Memory B cell (primary cell): ENCODE measurements at places on chromosomes 1 and 21.

- H3K27ac ChIP-seq, result no peak overlapping the region
- no peaks in the 10 kb centered on the region for H3K27me3 ChIP-seq
- H3K4me3 ChIP-seq, result no peak overlapping the region
- no peaks in the 10 kb centered on the region for H3K4me1 ChIP-seq
- no peak for DNase-seq
These were observed 281.9 kb upstream of the ADAMTS5 start for GRCh38 chr21:27248814-27249213.

DNA sequence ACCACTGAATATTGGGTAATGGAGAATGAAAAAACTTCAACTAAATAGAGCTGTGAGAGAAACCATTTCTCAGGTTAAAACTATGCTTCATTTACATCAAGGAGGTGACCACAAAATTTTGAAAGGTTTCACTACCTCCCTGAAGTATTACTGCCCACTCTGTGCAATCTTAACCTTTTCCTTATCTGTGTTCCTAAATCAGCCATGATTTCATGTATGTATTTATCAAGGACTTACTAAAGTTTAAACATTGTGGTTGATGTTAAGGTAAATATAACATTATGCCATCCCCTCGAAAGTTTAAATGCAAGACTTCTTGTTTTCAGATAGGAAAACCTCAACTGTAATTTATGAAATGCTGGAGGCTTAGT lies 84.4 kb downstream of the CLEC20A start:
- no peak overlapping the region for H3K4me3 ChIP-seq
- H3K4me1 ChIP-seq, result peaks cover 10% of the 10 kb centered on the region
- H3K27me3 ChIP-seq, result peaks cover 8% of the 10 kb centered on the region
- H3K36me3 ChIP-seq, result peaks cover 4% of the 10 kb centered on the region

- peaks cover 14% of the 10 kb centered on the region for H3K27me3 ChIP-seq
- H3K4me1 ChIP-seq, result peaks cover 8% of the 10 kb centered on the region
- H3K36me3 ChIP-seq, result no peaks in the 10 kb centered on the region
- H3K4me3 ChIP-seq, result peak overlapping the region; percentile 79
These were observed 1.5 kb downstream of the STUM start for GRCh38 chr1:226549937-226550671.

- no peak overlapping the region for H3K27ac ChIP-seq
- DNase-seq, result no peak
- H3K4me3 ChIP-seq, result no peak overlapping the region
- no peaks in the 10 kb centered on the region for H3K27me3 ChIP-seq
- peaks cover 43% of the 10 kb centered on the region for H3K4me1 ChIP-seq
These were observed 89.3 kb downstream of the ITPKB start for GRCh38 chr1:226649780-226650179.

DNA sequence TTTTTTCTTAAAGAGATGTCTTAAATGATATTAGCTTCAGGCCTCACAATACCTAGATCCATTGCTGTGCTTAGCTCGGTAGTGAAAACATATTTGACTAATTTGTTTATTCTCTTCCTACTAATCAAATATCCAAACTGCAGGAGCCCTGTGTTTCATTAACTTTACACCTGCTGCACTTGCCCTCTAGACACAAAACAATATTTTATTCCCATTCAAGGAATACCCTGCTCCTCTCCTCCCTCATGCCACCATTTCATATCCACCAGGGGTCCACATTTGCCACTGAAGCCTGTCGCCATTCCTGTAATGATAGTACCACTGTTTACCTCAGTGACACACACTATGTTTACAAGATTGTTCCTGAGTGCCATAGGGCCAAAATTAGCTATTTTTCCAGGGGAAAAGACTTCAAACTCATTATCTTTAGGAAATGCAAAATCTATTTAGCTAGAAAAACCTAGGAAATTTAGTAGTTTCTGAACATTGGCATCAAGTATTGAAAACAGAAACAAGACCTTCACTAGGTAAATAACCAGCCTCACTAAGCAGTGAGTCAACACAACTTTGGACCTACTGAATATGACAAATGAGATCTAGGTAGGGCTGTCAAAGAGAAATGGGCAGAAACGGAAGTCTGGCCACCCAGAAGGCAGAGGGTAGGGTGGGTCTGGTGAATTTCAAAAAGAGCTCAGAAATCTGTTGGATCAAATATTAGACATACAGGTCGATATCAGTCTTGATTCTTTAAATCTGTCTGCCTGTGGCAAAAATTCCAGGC lies 134.6 kb upstream of the KCNK1 start:
- H3K4me3 ChIP-seq, result no peak overlapping the region
- no peaks in the 10 kb centered on the region for H3K36me3 ChIP-seq

- DNase-seq, result peak; percentile 22
- H3K36me3 ChIP-seq, result no peaks in the 10 kb centered on the region
- H3K27ac ChIP-seq, result no peak overlapping the region
- no peaks in the 10 kb centered on the region for H3K4me1 ChIP-seq
These were observed 19.0 kb upstream of the L1TD1 start for GRCh38 chr1:62175568-62176179.

DNA sequence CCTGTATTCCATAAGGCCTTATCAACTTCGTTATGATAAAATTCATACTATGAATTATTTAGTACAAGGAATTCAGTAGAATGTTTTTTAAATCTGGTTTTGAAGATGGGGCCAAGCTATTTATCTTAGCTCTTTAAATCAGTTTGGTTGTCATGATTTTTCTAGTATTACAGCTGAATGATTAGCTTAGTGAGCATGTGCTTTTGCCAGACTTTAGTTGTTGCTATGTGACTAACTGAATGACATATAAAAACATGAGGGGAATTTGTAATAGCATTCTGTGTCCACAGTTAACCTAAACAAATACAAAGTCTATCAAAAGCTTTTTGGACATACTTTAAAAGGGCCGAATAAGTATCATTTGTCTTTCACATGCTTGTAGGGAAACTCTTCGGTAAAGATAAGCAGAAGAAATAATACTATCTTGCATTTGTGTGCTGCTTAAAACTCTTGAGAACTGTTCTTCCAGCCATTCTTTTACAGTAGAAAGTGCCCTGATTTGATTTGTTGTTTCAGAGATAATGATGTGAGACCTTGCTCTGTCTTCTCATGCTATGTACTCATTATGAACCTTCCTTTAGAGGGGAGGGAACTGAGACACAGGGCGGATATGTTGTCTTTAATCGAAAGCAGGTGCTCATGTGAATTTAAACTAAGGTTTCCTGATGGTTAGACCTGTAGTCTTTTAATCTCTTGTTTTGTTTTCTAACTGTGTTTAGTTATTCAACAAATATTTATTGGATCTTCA lies 18.8 kb downstream of the NEK7 start:
- peaks cover 54% of the 10 kb centered on the region for H3K4me1 ChIP-seq
- peak overlapping the region; percentile 18 for H3K27ac ChIP-seq
- H3K27me3 ChIP-seq, result no peaks in the 10 kb centered on the region
- H3K36me3 ChIP-seq, result peaks cover 2% of the 10 kb centered on the region
- H3K4me3 ChIP-seq, result no peak overlapping the region

GRCh38 chr1:64590316-64590715 lies 120.4 kb downstream of the CACHD1 start:
- peaks cover 1% of the 10 kb centered on the region for H3K27me3 ChIP-seq
- no peaks in the 10 kb centered on the region for H3K4me1 ChIP-seq
- H3K36me3 ChIP-seq, result no peaks in the 10 kb centered on the region
- no peak overlapping the region for H3K4me3 ChIP-seq

GRCh38 chr1:205301205-205301821 lies 20.2 kb downstream of the NUAK2 start:
- H3K4me1 ChIP-seq, result peaks cover 40% of the 10 kb centered on the region
- no peaks in the 10 kb centered on the region for H3K27me3 ChIP-seq
- no peak for DNase-seq
- H3K36me3 ChIP-seq, result peaks cover 21% of the 10 kb centered on the region
- peak overlapping the region; percentile 86 for H3K27ac ChIP-seq

GRCh38 chr1:152869808-152870419 lies 8.2 kb upstream of the SMCP start:
- DNase-seq, result peak; percentile 40
- no peak overlapping the region for H3K27ac ChIP-seq

GRCh38 chr21:38342739-38343138 lies 85.9 kb downstream of the KCNJ15 start:
- DNase-seq, result no peak
- H3K4me1 ChIP-seq, result no peaks in the 10 kb centered on the region
- H3K4me3 ChIP-seq, result no peak overlapping the region
- no peaks in the 10 kb centered on the region for H3K36me3 ChIP-seq

GRCh38 chr1:245687636-245688535 lies 533.1 kb downstream of the KIF26B start:
- DNase-seq, result no peak
- no peak overlapping the region for H3K27ac ChIP-seq
- peaks cover 6% of the 10 kb centered on the region for H3K27me3 ChIP-seq
- no peaks in the 10 kb centered on the region for H3K36me3 ChIP-seq
- peak overlapping the region; percentile 24 for H3K4me3 ChIP-seq

DNA sequence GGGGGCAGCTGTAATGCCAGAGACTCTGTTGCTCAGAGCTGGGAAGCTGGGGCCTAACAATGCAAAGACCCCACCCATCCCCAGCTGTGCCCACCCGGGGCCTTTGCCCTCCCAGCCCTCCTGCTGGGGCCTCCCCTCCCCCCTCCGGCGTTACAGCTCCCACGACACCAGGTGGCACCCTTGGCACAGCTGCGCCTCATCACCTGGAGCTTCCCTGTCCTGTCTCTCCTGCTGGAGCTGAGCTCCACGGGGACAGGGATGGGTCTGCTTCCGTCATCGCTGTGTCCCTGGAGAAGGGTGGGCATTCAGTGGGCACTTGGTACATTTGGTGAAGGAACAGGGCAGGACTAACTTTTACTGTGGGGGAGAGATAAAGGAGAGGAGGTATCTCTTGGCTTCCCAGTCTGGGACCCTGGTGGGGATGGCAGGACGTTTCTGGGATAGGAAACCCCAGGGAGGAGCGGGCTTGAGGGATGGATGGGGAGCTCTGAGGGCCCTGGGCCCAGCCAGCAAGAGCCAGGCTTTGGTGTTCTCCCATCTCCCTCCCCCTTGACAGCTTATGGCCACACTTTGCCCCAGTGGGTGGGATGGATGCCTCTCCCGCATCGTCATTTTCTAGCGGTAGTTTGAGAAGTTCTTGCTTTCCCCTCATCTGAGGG lies 453.2 kb downstream of the PTPRU start:
- no peak overlapping the region for H3K27ac ChIP-seq
- H3K36me3 ChIP-seq, result no peaks in the 10 kb centered on the region
- H3K4me1 ChIP-seq, result peaks cover 8% of the 10 kb centered on the region
- no peak overlapping the region for H3K4me3 ChIP-seq
- peaks cover 8% of the 10 kb centered on the region for H3K27me3 ChIP-seq

DNA sequence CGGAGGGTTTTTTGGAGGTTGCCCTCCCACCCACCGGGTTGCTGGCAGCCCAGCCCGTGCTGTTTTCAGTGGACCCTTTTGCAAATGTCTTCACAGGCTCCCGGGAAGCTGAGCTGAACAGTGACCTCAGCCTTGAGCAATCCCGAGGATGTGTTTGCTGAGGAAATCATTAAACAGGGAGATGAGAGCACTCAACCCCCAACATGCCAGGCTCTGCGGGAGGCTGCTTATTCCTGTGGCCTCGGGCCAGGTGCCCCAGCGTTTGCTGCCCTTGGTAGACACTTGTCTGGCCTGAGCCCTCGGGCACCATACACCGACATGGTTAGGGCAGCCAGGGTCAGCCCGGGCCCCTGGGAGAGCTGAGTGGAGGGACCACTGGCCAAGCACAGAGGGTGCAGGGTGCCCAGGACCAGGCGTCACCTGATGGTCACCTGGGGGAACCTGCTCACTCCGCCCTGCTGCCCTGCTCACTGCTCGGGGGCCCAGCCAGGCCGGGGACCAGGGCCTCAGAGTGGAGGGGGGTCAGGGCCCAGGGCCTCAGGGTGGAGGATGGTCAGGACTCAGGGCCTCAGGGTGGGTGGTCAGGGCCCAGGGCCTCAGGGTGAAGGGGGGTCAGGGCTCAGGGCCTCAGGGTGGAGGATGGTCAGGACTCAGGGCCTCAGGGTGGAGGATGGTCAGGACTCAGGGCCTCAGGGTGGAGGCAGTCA lies 42.5 kb upstream of the POFUT2 start:
- peaks cover 18% of the 10 kb centered on the region for H3K27me3 ChIP-seq
- peaks cover 11% of the 10 kb centered on the region for H3K4me1 ChIP-seq
- DNase-seq, result no peak
- H3K36me3 ChIP-seq, result no peaks in the 10 kb centered on the region

GRCh38 chr1:2050461-2050792 lies 216 bp downstream of the PRKCZ start:
- H3K4me3 ChIP-seq, result peak overlapping the region; percentile 74
- no peak overlapping the region for H3K27ac ChIP-seq
- peaks cover 11% of the 10 kb centered on the region for H3K27me3 ChIP-seq
- DNase-seq, result no peak
- H3K36me3 ChIP-seq, result no peaks in the 10 kb centered on the region
- peaks cover 24% of the 10 kb centered on the region for H3K4me1 ChIP-seq

DNA sequence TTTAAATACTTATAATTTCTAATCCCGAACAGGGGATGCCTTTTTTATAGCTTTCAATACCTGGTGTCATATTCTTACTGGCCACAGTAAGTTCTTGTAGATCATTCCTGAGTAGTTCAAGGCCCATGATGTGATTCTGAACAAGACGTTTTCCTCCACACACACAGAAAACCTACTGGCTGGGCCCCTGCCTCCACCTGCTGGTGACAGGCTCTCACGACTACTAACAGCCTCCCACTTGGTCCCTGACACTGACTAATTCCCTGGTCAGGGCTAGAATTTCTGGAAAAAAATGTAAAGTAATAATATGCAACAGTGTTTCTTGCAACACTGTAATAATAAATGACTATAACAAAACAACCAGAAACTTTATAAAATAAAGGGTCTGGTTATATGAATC lies 50.4 kb upstream of the RIPK4 start:
- H3K27ac ChIP-seq, result no peak overlapping the region
- DNase-seq, result peak; percentile 36
- H3K4me3 ChIP-seq, result no peak overlapping the region
- peaks cover 16% of the 10 kb centered on the region for H3K36me3 ChIP-seq
- H3K4me1 ChIP-seq, result peaks cover 8% of the 10 kb centered on the region
- no peaks in the 10 kb centered on the region for H3K27me3 ChIP-seq

GRCh38 chr1:115295904-115296696 lies 41.9 kb downstream of the NGF start:
- no peak overlapping the region for H3K4me3 ChIP-seq
- peaks cover 8% of the 10 kb centered on the region for H3K27me3 ChIP-seq
- no peaks in the 10 kb centered on the region for H3K36me3 ChIP-seq

DNA sequence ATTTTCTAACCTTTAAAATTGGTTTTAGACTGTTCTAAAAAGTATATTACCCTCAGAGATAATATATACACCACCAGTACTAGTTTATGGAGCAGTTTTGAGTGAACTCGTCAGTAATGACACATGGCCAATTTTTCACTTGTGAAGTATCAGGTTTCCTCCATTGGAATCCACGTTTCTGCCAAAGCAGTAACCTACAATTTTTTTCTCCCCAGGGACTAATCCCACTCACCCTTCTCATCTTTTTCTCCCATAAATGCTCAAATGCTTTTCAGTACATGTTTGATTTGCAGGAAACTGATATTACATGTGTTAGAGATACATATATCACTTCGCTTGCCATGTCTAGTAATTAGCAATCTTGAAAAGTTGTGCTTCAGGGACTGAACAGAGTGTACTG lies 94.1 kb downstream of the COL24A1 start:
- DNase-seq, result no peak
- H3K36me3 ChIP-seq, result no peaks in the 10 kb centered on the region
- no peak overlapping the region for H3K4me3 ChIP-seq
- H3K27ac ChIP-seq, result no peak overlapping the region
- peaks cover 2% of the 10 kb centered on the region for H3K27me3 ChIP-seq

- no peak overlapping the region for H3K4me3 ChIP-seq
- H3K36me3 ChIP-seq, result no peaks in the 10 kb centered on the region
- no peaks in the 10 kb centered on the region for H3K4me1 ChIP-seq
- peaks cover 14% of the 10 kb centered on the region for H3K27me3 ChIP-seq
These were observed 137.9 kb upstream of the NGF start for GRCh38 chr1:115475901-115476300.
